ENCODE measurements at places on chromosomes 5 and 9.

- no peak overlapping the region for H3K27ac ChIP-seq
- no peak for DNase-seq
- no peak overlapping the region for H3K4me3 ChIP-seq
- H3K4me1 ChIP-seq, result no peaks in the 10 kb centered on the region
- no peaks in the 10 kb centered on the region for H3K36me3 ChIP-seq
Observed at GRCh38 chr9:77763566-77763965, 115.4 kb upstream of the GNA14 start.

DNA sequence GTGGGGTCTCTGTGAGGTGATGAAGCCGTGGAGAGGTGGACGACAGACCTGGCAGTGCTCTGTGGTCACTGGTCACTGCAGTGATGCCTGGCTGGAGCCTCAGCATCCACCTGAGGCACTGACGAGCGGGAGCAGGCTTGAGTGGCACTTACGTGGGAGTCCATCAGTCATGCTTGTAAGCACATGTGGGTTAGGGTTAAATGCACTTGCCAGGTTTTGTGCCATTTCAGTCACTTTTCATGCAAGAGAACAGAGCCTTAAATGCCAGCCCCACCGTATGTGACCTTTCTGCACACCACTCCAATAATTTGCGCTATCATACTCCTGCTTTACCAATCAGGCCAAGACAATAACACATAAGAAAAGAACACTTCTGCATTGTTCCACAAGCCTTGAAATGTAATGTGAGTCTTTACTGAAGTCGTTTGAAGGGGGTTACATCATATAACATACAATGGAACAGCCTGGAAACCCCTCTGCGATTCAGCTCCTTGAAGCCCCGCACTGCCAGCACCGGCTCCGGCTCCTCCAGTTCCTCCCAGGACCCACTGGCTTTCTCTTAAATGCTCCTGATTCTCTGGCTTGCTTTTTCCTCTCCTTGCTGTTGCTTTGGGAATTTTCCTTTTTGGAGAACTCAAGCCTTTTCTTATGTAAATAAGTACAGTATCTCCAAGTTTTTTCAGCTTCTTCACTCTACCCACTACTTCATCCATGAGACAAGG, 59.4 kb upstream of the CTXN3 start:
- DNase-seq, result no peak
- H3K27me3 ChIP-seq, result no peaks in the 10 kb centered on the region
- H3K4me3 ChIP-seq, result no peak overlapping the region
- no peaks in the 10 kb centered on the region for H3K4me1 ChIP-seq

- DNase-seq, result no peak
- no peaks in the 10 kb centered on the region for H3K27me3 ChIP-seq
- no peak overlapping the region for H3K27ac ChIP-seq
- H3K4me3 ChIP-seq, result no peak overlapping the region
Observed at GRCh38 chr9:122016309-122016708, 76.8 kb downstream of the TTLL11 start.

- DNase-seq, result no peak
- peaks cover 14% of the 10 kb centered on the region for H3K4me1 ChIP-seq
- no peaks in the 10 kb centered on the region for H3K27me3 ChIP-seq
- H3K4me3 ChIP-seq, result no peak overlapping the region
- no peaks in the 10 kb centered on the region for H3K36me3 ChIP-seq
- H3K27ac ChIP-seq, result no peak overlapping the region
Observed at GRCh38 chr9:120481248-120481647, 98.7 kb downstream of the CDK5RAP2 start.

GRCh38 chr5:31033295-31033694, 160.2 kb upstream of the CDH6 start:
- DNase-seq, result peak; percentile 81
- H3K27me3 ChIP-seq, result no peaks in the 10 kb centered on the region
- H3K4me1 ChIP-seq, result peaks cover 4% of the 10 kb centered on the region
- no peaks in the 10 kb centered on the region for H3K36me3 ChIP-seq

- H3K36me3 ChIP-seq, result no peaks in the 10 kb centered on the region
- H3K27me3 ChIP-seq, result no peaks in the 10 kb centered on the region
- H3K4me3 ChIP-seq, result no peak overlapping the region
Observed at GRCh38 chr5:41778410-41778809, 91.8 kb downstream of the OXCT1 start.

DNA sequence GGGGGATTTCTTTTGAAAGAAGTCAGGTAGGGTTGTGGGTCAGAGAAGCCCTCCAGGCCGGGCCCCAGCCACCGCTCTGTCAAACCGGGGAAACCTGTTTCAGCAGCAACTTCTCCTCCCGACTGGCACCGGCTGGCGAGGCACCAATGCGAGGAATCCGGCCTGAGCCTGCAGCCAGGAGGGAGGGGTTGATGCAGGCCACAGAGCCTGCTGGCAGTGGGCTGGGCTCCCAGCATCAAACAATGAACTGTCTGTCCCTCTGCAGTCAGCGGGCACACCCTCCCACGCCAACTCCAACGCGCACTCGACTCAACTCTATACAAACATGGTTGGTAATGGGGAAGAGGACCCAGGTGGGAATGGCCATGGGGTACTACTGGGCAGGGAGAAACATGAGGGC, 12.1 kb downstream of the PCDH1 start:
- H3K36me3 ChIP-seq, result no peaks in the 10 kb centered on the region
- DNase-seq, result no peak
- peaks cover 19% of the 10 kb centered on the region for H3K27me3 ChIP-seq
- no peak overlapping the region for H3K27ac ChIP-seq
- no peak overlapping the region for H3K4me3 ChIP-seq

GRCh38 chr5:125005266-125005665, 258.8 kb upstream of the ZNF608 start:
- no peaks in the 10 kb centered on the region for H3K36me3 ChIP-seq
- no peak for DNase-seq
- H3K4me3 ChIP-seq, result no peak overlapping the region
- H3K27me3 ChIP-seq, result no peaks in the 10 kb centered on the region
- H3K4me1 ChIP-seq, result no peaks in the 10 kb centered on the region
- no peak overlapping the region for H3K27ac ChIP-seq

DNA sequence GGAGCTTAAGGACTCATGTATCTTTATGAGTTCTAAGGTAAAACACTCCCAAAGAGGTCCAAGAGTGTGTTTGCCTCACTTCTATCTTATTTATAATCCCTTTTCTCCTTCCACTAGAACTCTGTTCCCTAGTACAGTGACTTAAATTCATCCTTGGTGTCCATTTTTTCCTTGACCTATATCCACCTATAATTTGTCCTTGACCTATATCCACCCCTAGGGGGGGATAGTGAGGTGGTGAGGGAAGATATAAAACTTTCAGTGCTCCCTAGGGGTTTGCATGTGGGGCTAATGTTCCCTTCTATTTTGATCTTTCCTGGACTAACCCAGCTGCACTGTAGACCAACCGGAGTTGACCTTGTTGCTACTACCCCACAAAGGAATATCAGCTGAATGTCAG, 83.5 kb upstream of the GNAQ start:
- no peaks in the 10 kb centered on the region for H3K4me1 ChIP-seq
- no peak for DNase-seq
- H3K27me3 ChIP-seq, result no peaks in the 10 kb centered on the region
- H3K36me3 ChIP-seq, result no peaks in the 10 kb centered on the region

DNA sequence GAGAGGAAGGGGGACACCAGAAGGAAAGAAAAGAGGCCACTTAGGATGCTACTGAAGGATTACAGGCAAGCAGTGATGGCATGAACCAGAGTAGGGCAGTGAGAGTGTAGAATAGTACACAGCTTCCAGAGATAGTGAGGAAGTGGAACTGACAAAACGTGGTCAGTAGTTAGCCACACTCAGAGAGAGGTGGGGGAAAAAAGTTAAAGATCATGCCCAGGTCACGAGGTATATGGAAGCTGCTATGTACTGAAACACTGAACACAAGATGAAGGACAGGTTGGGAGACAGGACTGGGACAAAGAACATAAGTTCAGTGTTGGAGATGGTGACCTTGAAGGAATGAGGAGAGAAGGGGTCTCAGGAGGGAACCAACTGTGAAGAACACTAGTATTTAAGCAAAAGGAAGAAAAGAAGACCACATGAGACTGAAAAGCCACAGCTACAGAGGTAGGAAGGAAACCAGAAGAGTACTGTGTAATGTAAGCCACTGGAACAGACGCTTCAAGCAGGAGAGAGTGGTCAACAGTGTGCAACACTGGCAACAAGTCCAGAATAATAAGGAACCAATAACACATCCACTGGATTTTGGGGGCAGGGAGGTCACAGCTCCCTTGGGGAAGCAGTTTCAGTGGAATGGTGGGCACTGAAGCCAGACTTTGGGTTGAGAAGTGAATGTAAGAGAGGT, 45.5 kb downstream of the ELL2 start:
- DNase-seq, result no peak
- H3K27me3 ChIP-seq, result no peaks in the 10 kb centered on the region
- H3K36me3 ChIP-seq, result peaks cover 3% of the 10 kb centered on the region
- H3K4me3 ChIP-seq, result no peak overlapping the region
- H3K27ac ChIP-seq, result no peak overlapping the region
- no peaks in the 10 kb centered on the region for H3K4me1 ChIP-seq

DNA sequence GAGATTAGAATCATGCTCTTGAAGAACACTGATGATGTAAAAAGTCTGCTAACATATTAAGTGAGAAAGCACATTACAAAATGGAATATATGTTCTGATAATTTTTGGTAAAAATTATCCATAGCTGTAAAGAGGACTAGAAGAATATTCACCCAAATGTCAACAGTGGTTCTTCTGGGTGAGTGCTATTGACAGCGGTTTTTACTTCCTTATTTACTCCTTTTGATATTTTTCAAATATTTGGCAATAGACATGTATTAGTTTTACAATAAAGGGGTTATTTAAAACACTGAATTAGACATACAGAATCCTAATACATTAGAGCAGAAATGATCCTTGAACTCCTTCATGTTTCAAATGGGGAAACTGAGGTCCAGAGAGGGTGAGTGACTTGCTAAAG, 26.9 kb upstream of the MEGF9 start:
- DNase-seq, result no peak
- H3K4me3 ChIP-seq, result no peak overlapping the region
- H3K4me1 ChIP-seq, result no peaks in the 10 kb centered on the region
- H3K27me3 ChIP-seq, result no peaks in the 10 kb centered on the region

DNA sequence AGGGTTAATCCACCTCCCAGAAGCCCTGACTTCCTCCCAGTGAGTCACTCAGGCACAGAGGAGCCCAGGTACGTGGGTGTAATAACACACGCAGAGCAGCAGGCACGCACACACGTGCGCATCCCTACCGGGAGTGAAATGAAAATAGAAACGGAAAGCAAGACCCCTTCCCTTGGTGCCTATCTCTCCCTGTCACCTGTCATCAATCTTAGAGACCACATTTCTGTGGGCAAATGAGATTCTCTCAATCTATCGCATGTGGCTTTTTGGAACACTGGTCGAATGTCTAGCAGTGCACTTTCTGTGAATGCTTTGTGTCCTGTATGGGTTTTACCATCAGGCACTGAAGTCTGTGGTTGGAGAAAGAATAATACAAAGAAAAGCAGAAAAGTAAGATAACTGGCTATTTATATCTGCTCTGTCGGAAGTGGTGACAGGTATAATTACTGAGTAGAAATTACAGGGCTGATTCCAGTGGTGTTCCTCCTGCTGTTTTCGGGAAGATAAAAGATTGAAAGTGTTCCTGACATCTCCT, 137.7 kb upstream of the GRIA1 start:
- no peaks in the 10 kb centered on the region for H3K4me1 ChIP-seq
- H3K36me3 ChIP-seq, result no peaks in the 10 kb centered on the region
- DNase-seq, result peak; percentile 46
- no peak overlapping the region for H3K4me3 ChIP-seq

DNA sequence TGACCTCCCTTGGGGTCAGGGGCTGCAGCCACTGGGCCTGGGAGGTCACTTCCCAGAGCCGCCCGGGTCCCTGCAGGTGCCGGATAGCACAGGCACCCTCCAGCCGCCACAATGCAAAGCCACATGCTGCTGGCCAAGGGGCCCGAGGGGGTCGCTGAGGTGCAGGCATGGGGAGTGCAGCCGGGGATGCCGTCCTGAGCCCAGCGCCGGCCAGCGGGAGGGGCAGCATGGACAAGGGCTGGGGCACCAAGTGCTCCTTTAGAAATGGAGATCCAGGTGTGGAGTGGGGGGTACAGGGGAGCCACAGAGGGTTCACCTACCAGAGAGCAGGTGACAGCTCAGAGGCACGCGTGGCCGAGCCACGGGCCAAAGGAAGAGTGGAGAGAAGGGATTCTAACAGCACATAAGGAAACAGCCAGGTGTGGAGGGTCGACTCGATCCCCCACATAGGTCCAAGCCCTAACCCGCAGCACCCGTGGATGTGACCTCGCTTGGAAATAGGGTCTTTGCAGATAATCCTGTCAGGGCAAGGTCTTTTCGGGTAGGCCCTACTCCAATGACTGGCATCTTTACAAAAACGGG, 24.7 kb downstream of the ZDHHC11B start:
- no peaks in the 10 kb centered on the region for H3K4me1 ChIP-seq
- H3K27me3 ChIP-seq, result peaks cover 4% of the 10 kb centered on the region
- no peak overlapping the region for H3K4me3 ChIP-seq
- no peak overlapping the region for H3K27ac ChIP-seq
- H3K36me3 ChIP-seq, result no peaks in the 10 kb centered on the region

- H3K27ac ChIP-seq, result no peak overlapping the region
- H3K27me3 ChIP-seq, result no peaks in the 10 kb centered on the region
- no peaks in the 10 kb centered on the region for H3K36me3 ChIP-seq
- H3K4me1 ChIP-seq, result no peaks in the 10 kb centered on the region
- no peak for DNase-seq
- H3K4me3 ChIP-seq, result no peak overlapping the region
Observed at GRCh38 chr9:36292641-36293040, 34.4 kb upstream of the GNE start.

GRCh38 chr9:94289691-94290090, 30.6 kb downstream of the ZNF169 start:
- H3K27ac ChIP-seq, result no peak overlapping the region
- DNase-seq, result no peak
- no peaks in the 10 kb centered on the region for H3K4me1 ChIP-seq
- peaks cover 2% of the 10 kb centered on the region for H3K36me3 ChIP-seq
- no peaks in the 10 kb centered on the region for H3K27me3 ChIP-seq

DNA sequence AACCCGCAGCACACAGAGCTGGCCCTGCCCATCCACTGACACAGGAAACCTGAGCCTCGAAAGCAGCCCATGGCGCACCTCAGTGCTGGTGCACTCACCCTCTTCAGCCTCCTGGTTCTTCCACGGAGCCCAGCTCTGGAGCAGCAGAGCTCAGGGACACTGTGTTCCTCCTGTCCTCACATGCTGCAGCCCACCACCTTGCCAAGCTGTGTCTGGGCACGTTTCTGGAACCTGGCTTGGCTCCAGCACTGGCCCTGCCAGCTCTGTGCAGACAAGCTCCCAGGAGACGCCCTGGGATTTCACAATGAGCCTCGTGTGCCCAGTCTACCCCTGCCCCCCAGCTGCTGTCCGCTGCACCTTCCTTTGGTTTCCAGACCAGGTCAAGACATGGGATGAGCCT, 119.5 kb downstream of the SYK start:
- H3K27ac ChIP-seq, result no peak overlapping the region
- peaks cover 5% of the 10 kb centered on the region for H3K4me1 ChIP-seq
- H3K36me3 ChIP-seq, result no peaks in the 10 kb centered on the region
- no peaks in the 10 kb centered on the region for H3K27me3 ChIP-seq

- H3K36me3 ChIP-seq, result no peaks in the 10 kb centered on the region
- no peak overlapping the region for H3K4me3 ChIP-seq
- H3K4me1 ChIP-seq, result no peaks in the 10 kb centered on the region
- DNase-seq, result no peak
- no peak overlapping the region for H3K27ac ChIP-seq
- no peaks in the 10 kb centered on the region for H3K27me3 ChIP-seq
Observed at GRCh38 chr5:68822796-68823195, 271.0 kb upstream of the SLC30A5 start.
